ENCODE measurements at places on chromosomes 5 and 9.

DNA sequence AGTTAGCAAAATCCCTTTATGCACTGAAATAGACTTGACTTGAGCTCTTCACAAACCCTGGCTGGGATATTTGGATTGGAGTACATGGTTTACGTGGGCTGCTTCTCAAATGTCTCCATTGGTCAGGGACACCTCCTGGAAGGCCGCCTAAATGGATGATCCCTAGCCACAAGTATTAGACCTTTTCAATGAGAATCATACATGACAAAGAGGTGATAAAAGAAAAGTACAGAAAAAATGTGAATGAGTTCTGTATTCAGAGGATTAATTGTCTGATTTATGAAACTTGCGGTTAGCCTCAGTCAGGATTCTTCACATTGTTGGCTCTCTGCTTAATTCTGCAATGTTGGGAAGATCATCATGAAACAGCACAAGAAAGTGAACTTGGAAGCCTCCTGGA, 752.8 kb upstream of the ADAMTS16 start:
- no peak for DNase-seq

GRCh38 chr5:179301376-179301775, 43.9 kb downstream of the ADAMTS2 start:
- DNase-seq: no peak

DNA sequence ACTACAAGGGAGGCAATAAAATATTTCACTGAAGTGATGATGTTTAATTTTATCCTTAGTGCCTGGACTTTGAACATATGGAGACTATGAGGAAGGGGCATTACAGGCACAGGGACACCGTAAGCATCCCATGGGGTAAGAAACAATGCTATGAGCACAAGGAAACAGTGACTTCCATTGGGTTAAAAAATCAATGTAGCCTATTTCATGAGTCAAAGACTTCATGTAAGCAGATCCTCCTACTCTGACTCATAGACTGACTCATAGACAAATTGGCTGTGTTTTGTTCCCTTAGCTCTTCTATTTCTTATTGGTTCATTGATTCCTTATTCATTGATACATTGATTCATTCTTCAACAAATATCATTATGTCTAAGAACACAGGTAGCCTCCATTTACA, 351.0 kb downstream of the PRELID2 start:
- DNase-seq: no peak

DNA sequence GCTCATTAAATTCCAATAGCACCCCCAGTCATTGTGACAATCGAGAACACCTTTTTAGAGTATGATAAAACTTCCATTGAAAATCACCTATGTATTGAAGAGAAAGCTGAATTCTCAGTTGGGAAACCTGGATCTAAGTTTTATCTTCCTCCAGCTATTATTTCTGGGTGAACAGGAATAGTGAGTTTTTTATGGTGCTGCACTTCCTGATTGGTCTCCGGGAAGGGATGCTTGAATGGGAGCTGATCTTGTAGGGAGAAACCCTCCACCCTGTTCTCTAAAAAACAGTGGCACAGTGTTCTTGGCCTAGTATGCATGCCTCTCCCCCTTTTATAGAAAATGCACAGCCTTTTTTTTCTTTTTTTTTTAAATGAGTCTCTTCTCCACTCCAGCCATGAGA, 112.2 kb downstream of the ACTBL2 start:
- no peak for DNase-seq

DNA sequence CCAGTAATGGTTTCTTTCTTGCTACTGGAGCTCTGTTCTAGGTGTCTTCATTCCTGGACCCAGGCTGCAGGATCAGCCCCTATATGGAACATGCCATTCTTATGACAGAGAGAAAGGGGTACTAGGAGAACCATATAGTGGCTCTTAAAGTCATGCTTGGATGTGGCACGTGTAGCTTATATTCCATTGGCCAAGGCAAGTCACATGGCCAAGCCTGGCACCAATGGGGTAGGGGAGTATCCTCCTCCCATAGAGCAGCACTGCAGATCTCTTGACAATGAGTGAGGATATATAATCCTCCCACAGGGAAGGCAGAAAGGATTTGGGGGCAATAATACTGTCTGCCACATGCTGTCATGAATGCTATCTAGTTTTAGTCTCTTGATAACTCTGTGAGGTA, 193.3 kb downstream of the PALM2AKAP2 start:
- no peak for DNase-seq

GRCh38 chr9:91530829-91531228, 107.2 kb upstream of the NFIL3 start:
- DNase-seq: no peak

DNA sequence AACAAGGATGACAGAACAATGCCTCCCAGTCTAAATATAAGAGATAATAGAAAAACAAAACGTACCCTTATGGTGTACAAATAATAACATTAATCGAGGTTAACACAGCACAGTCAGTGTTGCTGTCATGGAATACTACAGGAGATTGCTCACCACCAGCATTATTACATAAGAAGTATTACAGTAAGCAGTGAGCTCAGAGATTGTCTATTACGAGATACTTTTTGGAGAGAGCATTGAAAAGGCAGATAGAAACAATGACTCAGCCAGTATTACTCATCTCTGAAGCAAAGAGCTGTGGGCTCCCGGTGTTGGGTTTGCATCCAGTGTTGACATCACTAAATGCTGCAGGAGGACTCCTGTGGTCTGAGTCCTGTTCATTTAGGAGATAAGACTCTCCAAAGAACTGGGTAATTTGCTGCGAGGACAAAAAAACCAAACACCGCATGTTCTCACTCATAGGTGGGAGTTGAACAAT, 191.9 kb upstream of the SEMA6A start:
- no peak for DNase-seq

DNA sequence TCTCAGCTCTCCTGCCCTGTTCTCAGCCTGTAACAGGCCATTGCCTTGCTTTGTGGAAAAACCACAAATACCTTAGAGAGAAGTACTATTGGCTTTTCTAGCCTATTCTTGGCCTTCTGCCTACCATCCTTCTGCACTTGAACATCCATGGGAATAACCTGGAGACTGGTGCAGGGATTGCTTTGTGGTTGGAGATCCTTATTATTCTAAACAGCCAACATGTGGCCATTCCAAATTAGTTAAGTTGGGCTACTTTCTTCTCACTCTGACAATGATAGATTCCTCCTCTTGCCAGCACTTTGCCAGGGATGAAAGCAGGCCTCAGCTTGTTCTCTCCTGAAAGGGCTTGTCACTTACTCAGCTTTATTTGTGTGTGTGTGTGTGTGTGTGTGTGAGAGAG, 240.4 kb downstream of the GLIS3 start:
- no peak for DNase-seq

- DNase-seq: no peak
These were observed 181.3 kb downstream of the ESM1 start for GRCh38 chr5:54804086-54804485.

- no peak for DNase-seq
These were observed 318.1 kb upstream of the DAB2 start for GRCh38 chr5:39742916-39743315.

DNA sequence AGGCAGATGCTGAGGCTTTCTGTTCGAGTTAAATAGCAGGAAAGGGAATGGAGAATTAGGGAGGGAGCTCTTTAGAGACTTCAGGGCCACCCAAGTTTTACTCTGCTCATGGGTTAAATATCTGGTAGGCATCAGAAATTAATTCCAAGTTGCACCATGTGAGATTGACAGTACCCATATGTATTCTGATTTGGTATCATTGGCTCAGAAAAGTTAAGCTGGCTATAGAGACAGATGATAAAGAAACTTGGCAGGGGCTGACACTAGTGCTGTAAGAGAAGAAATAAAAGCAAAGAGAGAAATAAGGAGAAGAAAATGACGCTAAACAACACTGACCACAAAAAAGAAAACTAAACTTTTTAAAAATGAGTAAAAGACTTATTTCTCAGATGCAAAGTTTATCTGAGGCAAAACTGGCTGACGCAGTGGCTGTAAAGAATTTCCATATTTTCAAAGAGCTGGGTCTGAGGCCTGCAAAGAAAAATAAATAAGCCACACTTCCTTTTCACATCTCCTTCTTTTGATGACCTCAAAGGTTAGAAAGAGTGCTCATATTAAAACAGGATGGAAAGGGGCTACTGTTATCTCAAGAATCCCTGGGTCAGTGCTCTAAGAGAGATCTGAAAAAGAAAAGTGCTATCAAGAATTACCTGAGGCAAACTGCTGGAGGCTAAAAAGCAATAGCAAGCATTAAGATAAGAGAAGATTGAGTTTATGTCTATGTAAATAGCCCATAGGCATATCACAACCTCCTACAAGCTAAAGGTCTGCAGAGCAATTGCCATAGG, 399.0 kb upstream of the MEF2C start:
- DNase-seq: no peak

DNA sequence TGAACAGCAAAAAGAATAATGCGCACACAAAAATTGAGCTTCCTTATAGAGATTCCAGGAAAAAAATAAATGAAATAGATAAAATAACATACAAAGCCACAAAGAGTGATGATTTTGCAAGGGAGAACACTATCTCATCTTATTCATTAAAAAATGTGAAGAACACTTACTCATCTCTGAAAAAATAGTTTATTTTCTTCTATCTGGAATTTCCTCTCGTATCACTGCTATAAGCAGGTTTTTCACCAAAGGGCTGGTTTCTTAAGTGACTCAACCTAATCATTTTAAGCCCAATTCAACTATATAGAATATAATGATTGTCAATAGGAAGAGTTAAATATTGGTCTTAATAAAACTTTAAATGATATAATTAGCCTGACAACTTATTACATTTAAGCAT, 504.9 kb downstream of the NR2F1-AS1 start:
- no peak for DNase-seq

DNA sequence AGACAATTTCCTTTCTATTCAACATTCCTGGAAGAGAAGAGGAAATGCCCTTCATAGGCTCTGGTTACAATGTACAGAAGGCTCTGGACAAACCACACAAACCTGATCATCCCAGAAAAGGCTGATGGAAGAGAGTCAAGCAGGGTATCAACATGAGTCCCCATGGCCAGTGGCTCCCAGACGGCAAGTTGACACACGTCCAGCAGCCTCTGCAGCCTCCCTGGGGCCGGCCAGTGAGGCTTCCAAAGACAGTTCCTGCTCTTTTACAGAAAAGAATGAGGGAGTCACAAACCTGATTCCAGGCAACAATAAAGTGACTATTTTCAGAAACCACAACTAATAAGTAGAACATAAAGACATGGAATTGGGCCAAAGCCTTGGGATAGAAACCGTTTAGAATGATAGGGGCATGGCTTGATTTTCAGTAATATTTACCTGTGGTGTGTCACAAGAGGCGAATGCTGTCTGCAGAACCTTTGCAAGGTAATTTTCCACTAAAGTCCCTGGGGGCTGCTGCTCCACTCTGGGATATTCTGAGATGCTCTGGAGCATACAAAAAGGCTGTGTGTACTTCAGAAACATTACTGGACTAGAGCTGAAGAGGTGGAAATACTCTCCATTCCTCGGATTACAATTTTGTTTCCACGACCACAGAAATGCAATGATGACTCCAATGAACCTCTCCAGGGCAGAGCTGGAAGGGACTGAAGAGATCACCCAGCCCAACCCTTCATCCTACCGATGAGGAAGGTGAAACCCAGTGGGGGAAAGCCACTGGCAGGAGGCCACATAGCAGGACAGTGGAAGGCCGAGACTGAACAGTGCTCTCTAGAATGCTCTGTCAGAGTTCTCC, 10.4 kb downstream of the MED27 start:
- DNase-seq: no peak

- no peak for DNase-seq
These were observed 8.8 kb upstream of the OMD start for GRCh38 chr9:92432972-92433548.

- DNase-seq: no peak
These were observed 141.9 kb downstream of the SLC12A2 start for GRCh38 chr5:128225245-128226030.

GRCh38 chr5:354581-355378, 33.3 kb downstream of the AHRR start:
- no peak for DNase-seq

DNA sequence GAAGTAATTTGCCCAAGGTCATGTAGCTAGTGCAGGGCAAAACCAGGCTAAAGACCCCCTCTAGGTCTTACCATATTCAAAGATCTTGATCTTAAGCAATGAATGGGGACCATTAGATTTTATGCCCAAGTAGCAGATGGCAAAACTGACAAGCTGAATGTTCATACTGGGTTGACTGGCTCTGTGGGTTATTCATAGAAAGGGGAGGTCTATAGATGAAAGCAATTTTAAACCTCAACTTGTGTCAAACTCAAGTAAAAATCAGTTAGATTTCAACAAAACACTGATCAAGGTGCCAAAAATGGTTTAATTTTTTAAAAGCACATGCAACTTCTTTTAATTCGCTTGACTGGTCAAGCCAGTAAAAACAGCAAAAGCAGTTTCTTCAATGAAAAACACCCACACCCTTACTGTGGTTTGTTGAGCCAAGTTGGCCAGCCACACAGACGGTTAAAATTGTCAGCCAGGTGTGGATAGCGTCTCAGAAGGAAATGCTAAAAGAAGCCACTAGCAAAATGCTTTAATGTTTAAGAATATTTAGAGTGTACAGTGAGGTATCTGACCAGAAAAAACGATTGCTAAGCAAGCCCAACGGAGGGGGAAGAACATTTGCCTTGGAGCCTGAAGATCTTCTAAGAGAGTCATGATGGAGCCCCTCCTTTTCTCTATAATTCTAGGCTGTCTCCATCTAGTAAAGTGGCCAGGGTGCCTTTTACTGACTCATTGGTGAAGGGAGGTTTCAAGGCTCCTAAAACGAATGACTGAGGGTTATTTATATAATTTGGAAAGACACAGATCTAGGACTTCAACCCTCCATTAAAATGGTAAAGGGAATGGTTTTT, 539.6 kb upstream of the CLINT1 start:
- DNase-seq: no peak

DNA sequence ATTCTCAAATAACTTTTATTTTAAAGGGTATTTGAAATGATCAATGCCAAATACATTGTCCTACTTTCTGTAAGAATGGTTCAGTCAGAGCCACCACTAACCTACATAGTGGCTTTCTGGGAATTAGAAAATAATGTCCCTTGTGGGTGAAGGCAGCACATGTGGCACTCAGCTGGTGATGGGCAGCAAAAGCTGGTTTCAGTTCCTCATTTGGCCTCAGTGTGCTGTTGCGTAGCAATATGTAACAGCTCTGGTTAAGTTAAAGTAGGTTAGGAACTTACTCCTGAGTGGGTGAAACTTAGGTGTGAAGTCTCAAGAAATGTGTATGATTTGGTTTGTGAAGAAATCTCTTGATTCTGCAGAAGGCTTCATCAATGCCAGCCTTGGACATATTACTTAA, 99.6 kb upstream of the SPEF2 start:
- DNase-seq: no peak

GRCh38 chr5:133846478-133847226, 121.8 kb downstream of the C5orf15 start:
- DNase-seq: no peak

- no peak for DNase-seq
These were observed 278.5 kb downstream of the CCDC171 start for GRCh38 chr9:15831384-15831783.

All from hematopoietic multipotent progenitor cell treated with erythropoietin and hydrocortisone succinate and interleukin-3 and kit ligand, for 17 days (in vitro differentiated cells).